Left renal cortex interstitium (tissue), 4 donors: ENCODE measurements at places on chromosomes 7 and 10. TPM values are rescaled to one million over a fixed set of nuclear protein-coding genes. Genes with fewer than 3 reads are reported as not detected.
A peak's percentile ranks its signal among the peaks of the same experiment; 100 is the strongest.

The EMX2 gene
- polyA plus RNA-seq, result 162 TPM

The IDI2 gene
- not detected for polyA plus RNA-seq

The ZNF107 gene
- 10.1 TPM for polyA plus RNA-seq

The CYP2C19 gene
- 0.13 TPM for polyA plus RNA-seq

The OR9A2 gene
- not detected for polyA plus RNA-seq

The GATA3 gene
- 93.4 TPM for polyA plus RNA-seq

The TRIM74 gene
- polyA plus RNA-seq, result 3.5 TPM

The LRRC18 gene
- polyA plus RNA-seq, result 0.17 TPM

The MMD2 gene
- not detected for polyA plus RNA-seq

DNA sequence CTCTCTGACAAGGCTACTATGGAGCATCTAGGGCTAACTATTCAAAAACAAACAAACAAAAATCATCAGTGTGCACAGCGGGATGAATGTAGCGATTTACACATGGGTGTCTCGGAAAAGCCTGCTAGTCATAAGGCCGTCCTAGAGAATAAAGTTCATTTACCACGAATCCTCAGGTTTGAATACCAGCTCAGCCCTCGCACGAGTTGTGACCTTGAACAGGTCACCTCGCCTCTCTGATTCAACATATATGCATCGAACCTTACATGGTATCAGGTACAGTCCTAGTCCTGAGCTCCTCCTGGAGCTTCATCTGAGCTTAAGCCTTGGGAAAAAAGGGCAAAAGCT, 572 bp downstream of the ATP5MF start:
- peak; percentile 2 for DNase-seq

- no peak for DNase-seq
Measured at GRCh38 chr7:129779602-129780256, 168.2 kb downstream of the NRF1 start.

- DNase-seq, result no peak
Measured at GRCh38 chr7:4816419-4817080, 41.1 kb downstream of the AP5Z1 start.

- DNase-seq, result no peak
Measured at GRCh38 chr7:33854178-33854577, 51.2 kb upstream of the BMPER start.

- no peak for DNase-seq
Measured at GRCh38 chr10:34473174-34474008, 341.7 kb downstream of the PARD3 start.

DNA sequence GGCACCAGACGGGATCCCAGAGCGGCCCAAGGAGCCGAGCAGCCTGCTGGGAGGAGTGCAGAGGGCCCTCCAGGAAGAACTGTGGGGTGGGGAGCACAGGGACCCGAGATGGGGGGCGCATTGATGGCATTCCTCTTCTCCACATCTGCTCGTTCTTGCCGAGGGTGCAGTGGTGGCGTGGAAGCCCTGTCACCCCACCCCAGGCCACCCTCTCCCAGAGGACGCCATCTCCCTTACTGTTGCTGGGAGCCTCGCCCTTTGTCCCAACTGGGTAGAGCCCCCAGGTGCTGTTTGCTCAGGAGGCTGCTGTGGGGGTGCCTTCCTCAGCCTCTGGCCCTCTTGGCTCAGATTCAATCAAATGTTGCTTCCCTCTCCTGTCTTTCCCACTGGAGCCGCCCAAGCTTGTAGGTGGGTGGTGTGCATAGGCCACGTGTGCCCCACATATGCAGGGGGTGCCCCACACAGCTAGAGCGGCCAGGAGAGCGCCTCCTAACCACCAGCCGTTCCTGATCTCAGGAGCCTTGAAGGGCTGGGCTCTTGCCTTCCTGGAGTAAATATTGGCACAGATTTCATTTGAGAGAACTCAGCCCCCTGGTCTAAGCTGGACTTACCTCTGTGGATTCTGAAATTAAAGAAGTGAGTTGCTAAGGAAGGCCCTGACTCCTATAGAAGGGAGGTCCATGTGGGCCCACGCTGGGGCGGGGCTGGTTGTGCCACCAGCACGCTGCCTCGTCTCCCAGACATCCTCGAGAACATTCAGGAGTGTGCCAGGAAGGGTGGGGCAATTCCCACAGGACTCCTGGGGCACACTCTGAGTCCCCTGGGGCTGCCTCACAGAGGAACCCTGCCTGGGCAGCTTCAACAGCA, 39.2 kb downstream of the ZNF467 start:
- no peak for DNase-seq

- DNase-seq, result no peak
Measured at GRCh38 chr10:32059472-32059871, 3.2 kb upstream of the KIF5B start.

- no peak for DNase-seq
Measured at GRCh38 chr10:47339759-47340607, 8.2 kb upstream of the RBP3 start.

- DNase-seq, result no peak
Measured at GRCh38 chr7:28081016-28081415, 99.6 kb downstream of the JAZF1 start.

DNA sequence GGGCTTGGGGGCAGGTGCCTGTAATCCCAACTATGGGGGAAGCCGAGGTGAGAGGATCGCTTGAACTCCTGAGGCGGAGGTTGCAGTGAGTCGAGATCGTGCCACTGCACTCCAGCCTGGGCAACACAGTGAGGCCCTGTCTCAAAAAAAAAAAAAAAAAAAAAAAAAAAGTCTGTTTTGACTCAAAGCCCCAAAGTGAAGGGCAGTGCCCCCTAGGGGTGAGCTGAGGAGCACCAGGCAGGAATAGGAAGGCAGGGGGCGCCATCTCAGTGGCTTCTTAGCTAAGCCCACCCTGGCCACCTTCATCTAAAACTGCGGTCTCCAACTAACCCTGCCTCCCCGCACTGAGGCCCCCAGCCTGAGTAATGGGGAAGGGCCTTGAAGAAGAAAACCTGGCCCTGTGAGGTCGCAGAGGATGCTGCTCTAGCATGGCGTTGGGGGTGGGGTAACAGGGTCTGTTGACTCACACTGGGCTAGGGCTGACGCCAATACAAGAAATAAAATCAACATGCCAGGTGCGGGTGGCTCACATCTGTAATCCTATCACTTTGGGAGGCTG, 9.8 kb downstream of the PODXL start:
- no peak for DNase-seq

- DNase-seq, result no peak
Measured at GRCh38 chr10:12728494-12728893, 273.0 kb downstream of the CCDC3 start.
